ENCODE measurements at places on chromosomes 4 and X. TPM values are rescaled to one million over a fixed set of nuclear protein-coding genes. Genes with fewer than 3 reads are reported as not detected.

Gene ARX
- total RNA-seq, result not detected

Gene CDKL5
- total RNA-seq, result 5.2 TPM

Gene HTR2C
- not detected for total RNA-seq

Gene NR3C2
- 10.0 TPM for total RNA-seq

Gene AWAT2
- total RNA-seq, result not detected

Gene H2BW2
- not detected for total RNA-seq

Gene CT45A5
- not detected for total RNA-seq

Gene IL15
- 3.0 TPM for total RNA-seq

Gene ATP8A1
- 7.5 TPM for total RNA-seq

DNA sequence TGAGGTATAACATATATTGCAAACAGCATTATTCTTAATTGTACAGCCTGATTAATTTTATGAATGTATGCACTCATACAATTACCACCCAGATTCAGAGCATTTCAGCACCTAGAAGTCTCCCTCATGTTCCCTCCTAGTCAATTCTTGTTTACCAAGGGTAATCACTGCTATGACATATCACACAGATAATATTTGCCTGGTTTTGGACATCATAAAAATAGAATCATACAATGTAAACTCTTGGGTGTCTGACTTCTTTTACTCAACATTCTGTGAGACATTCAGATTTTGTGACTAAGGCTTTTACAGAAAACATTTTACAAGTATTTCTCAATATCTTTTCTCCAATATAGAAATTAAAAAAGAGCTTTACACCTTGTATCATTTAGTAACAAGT, 66.9 kb downstream of the PTPN13 start:
- DNase-seq, result no peak

DNA sequence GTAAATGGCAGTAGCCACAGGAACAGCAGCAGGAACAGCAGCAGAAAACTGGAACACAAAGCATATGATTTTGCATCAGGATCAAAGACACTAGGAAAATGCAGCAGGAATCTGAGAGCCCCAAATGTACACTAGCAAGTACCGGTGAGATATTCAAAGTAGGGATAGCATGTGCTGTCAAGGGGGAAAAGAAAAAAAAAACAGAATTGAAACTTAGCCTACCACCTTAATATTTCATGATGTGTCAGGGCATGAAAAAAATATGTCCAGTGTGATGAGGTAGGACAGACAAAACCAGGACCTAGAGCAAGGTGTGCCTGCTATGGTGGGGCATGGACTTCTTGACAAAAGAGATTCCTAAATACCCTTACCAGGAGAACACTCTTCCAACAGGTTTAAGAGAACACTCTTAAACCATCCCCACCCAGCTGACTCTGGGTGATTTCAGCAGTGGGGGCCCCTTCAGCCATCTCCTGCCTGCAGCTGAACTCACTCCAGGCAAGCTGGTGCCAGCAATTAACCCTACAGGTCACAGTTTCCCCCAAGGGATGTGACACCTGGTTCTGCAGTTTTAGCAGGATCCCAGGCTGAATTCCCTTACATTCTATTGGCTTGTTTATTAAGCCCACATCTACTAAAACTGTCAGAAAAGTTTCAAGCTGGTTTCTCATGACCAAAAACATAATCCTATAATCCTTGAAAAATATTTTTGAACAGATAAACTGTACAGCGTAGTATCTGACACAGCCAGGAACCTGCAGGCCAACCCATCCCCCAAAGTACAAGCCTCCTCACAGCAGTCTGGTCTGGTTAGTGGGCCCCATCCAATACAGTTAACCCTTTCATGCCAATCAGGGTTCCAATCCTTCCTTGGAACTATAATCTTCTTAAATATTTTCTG, 62.9 kb upstream of the FMR1 start:
- DNase-seq, result no peak

- DNase-seq, result no peak
Observed at GRCh38 chr4:36758312-36759178, 477.1 kb downstream of the DTHD1 start.

GRCh38 chr4:28686618-28687017, 1826.0 kb downstream of the STIM2 start:
- no peak for DNase-seq

- peak; percentile 29 for DNase-seq
Observed at GRCh38 chr4:39786838-39787237, 88.9 kb downstream of the UBE2K start.

DNA sequence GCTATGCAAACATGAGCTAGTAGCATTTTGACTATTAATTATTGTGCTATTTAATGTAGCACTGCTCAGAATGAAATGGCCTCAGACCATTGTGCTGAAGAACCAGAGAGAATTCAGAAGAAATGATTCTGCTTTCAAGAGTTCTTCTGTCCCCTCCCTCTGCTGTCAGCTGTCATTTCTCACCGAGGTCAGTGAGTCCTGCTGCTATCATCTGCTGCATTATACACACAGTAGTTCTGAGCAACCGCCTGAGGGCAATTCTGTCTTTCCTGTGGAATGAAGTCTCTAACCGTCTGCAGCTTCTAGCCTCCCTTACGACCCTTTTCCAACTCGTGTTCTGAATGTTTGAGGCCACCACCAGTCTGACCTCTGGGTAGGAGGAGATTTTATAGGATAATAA, 249.4 kb downstream of the HNRNPD start:
- no peak for DNase-seq

- no peak for DNase-seq
Observed at GRCh38 chrX:152831391-152831790, 528 bp downstream of the NSDHL start.

DNA sequence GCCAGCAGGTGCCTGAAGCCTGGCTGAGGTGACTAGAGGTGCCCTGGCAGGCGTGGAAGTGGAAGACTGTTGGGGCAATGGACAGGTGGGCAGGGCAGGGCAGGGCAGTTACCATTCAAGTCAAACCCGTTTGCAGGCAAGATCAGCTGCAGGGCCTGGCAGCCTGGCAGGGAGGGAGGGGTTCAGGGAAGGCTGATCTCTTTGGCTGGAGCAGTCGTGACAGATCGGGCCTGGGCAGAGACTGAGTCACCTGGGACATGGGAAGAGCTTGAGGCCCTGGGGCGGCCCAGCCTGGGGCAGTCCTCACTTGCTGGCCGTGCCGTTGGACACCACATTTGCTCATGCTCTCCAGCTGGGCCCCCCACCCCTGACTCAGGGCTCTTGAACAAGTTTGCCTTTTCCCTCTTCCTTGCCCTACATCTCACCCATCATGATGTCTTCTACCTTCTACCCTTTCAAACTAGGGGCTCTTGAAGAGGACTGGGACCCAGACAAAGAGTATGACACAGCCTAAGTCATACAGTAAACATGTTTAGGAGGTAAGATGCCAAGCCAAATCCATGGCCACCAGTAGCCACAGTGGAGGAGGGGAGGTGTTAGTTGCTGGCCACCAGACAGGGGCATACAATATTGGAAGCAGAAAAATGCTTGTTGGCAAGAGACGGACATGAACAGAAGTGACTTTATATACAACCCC, 2.0 kb upstream of the ZNF185 start:
- no peak for DNase-seq

- no peak for DNase-seq
Observed at GRCh38 chr4:186851291-186852072, 127.8 kb upstream of the FAT1 start.

DNA sequence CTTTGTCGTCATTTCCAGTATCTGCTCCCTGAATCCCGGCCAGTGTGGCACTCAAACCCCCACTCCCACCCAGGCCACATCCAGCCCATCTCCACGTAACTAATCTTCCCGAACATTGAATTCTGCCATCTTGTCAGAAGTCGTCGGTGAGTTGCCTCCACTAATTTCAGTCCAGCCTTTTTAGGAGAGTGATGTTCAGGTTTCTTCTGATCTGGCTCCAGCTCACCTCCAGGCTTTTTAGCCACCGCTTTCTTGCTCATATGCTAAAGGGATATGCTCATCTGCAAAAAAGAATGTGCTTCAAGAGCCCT, 1.3 kb downstream of the TMEM165 start:
- no peak for DNase-seq

DNA sequence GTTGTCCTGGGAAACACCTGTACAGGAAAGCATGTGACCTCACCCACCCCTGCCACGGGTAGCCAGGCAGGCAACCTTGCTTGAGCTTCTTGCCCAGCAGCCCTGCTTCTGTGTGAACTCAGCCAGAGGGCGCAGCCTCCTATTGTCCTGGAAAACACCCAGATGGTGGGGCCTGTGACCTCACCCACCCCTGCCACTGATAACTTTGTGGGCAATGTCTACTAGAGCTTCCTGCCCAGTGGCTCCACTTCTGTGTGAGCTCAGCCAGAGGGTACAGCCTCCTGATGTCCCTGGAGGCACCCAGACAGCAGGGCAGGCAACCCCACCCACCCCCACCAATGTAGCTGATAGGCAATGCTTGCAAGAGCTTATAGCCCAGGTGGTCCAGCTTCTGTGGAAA, 146.3 kb downstream of the DTHD1 start:
- no peak for DNase-seq

DNA sequence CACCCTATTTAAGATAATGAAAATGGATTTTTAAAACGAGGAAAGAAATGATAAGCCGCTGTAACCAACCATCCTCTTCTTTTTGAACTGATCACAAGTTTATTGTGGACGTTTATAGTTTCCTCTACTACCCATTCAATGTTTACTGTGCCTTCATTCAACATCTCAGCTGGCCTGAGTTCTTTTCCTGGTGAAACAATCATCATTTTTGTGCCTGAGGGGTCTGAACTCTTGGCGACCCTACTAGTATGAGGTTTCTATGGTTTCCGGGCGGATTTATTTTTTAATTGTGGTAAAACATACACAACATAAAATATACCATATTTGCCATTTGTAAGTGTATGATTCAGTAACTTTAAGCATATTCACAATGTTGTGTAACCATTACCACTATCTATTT, 100.7 kb downstream of the SPRY1 start:
- DNase-seq, result no peak

GRCh38 chr4:181647396-181648147, 595.6 kb upstream of the TENM3 start:
- no peak for DNase-seq

DNA sequence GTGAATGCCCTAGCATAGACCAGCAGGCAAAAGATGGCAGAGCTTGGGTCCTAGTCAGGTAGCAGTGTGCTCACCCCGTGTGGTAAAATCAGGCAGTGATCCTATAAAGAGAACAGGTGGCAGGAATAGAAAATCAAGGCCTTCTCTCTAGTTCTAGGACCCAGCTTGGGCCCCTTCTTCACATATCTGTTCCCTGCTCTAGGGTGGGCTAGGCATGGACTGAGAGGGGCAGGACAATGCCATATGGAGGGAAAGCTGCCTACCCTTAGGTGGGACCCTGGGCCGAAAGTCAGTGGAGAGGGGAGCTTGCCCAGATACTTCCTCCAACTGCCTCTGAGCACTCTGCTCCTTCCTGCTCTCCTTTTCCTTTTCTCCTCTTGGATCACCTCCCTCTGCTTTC, 117.4 kb upstream of the NALF2 start:
- no peak for DNase-seq

GRCh38 chrX:150408561-150408960, 45.4 kb downstream of the MAMLD1 start:
- DNase-seq, result no peak

DNA sequence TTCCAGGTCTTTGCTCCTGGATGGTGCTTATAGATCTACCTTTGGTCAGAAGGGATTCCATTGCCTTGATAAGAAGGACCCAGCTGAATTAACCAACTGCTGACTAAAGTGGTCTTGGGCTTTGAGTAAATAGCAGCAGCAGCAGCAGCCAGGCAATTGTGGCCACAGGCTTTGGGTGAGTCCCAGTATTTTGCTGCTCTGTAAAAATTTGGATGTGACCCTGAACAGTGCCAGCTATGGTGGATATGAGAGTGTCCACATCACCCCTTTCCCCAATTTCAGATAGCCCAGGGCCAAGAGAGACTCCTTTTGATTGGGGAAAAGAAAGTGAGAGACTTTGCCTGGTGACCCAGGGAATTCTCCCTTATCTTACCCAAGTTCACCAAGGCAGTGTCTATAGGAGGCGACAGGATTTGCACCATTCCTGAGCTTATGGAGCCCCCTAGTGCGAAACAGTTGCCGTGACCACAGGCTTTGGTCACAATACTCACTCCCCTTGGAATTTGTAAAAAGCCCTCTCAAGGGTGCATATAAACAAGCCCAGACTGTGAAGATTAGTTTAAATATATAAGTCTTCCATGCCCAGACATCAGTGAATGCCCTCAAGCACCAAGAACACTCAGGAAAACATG, 518.0 kb downstream of the TMA16 start:
- no peak for DNase-seq

DNA sequence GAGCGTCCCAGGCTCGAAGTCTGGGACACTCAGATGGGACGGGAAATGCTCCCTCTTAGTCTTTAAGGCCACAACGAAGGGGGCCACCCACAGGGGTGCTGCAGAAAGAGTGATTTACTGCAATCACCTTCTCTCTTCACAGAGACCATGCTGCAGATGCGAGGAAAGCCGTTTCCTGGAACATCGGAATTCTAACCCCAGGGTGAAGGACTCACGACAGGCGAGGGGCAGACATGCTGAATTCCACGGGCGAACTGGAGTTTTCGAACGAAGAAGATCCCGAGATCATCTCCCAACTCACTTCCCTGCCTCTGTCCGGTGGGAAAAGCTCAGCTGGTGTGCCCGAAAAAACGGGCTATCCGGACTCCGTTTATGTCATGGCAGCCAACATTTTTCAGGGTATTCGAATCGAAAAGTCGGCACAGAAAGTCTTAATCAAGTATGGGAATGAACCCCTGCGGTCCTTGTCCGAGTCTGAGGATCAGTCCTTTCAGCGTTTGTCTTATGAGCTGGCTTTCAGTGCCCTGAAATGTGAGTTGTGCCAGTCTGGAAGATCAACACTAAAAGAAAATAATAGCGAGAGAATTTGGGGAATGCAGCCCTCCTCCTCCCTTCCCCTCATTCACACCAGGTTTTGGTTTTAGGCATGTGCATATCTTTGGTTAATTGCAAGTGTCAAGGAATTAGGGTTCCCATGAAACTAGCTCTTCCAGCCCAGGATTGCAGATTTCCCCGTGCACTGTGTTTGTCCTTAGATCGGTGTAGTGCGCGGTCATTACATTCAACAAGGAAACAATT, 905 bp downstream of the NSUN7 start:
- no peak for DNase-seq
